Epithelial cell of esophagus (primary cell): ENCODE measurements at places on chromosomes 1 and 21.
A peak's percentile ranks its signal among the peaks of the same experiment; 100 is the strongest.

- peak; percentile 71 for DNase-seq
Measured at GRCh38 chr1:19096036-19096833, 113.8 kb downstream of the UBR4 start.

DNA sequence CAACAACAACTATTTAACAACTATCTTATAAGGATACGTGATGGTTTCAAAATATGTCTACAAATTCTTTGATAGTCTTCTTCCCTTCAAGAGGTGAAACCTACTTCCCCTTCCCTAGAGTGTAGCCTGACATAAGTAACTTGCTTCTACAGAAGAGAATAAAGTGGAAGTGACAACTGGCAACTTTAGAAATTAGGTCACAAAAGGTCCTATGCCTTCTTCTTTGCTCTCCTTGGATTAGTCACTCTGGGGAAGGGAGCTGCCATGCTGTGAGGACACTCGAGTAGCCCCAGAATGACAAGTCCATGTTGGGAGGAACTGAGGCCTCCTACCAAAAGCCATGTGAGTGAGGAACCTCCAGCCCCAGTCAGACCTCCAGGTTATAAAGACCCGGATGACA, 19.2 kb downstream of the EFCAB14 start:
- DNase-seq = no peak

- DNase-seq = no peak
Measured at GRCh38 chr21:41302976-41303375, 13.6 kb upstream of the FAM3B start.

GRCh38 chr1:97070376-97070775, 348.8 kb downstream of the PTBP2 start:
- no peak for DNase-seq

GRCh38 chr1:192477630-192478029, 97.9 kb upstream of the RGS1 start:
- peak; percentile 48 for DNase-seq

- DNase-seq = no peak
Measured at GRCh38 chr1:195597891-195598290, 1010.3 kb downstream of the KCNT2 start.

- no peak for DNase-seq
Measured at GRCh38 chr1:20370698-20371097, 80.0 kb downstream of the VWA5B1 start.

DNA sequence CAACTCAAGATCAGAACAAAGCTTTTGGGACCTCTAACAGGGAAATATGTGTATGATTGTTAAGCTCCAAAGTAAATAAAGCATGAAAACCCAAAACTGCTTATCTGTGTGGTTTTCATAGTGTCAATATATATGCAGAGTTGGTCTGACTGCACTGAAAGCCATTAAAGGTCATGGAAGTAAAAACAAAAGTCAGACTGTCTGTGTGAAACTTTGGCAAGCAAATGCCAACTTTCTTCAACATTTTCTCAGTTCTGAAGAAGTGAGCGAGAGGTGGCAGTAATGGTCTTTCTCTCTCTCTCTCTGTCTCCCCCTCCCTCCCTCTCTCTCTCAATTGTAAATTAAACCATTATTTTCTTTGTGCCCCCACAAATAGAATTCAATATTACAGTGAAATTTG, 100.1 kb upstream of the S1PR1 start:
- DNase-seq = no peak

- peak; percentile 45 for DNase-seq
Measured at GRCh38 chr1:45335855-45336324, 4.1 kb upstream of the TOE1 start.

DNA sequence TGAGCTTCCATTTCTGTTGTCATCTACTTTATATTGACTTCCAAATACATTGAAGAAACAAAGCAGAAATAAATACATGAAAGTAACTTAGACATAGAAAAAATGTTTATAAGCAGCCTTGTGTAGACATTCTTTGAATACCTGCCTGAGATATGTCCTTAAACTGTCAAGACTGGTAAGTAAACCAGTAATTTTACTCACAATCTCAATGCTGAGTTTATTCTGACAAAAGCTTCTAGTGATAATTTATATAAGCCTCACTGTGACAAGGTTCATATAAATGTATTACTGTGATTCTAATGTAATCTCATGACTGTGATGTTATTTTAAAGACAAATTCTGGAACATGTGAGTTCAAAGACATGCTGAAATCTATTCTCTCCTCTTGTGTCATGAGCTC, 516.7 kb upstream of the B3GALT2 start:
- DNase-seq = no peak

GRCh38 chr1:3868464-3869006, 11.3 kb downstream of the DFFB start:
- DNase-seq = no peak

- DNase-seq = peak; percentile 73
Measured at GRCh38 chr1:230509281-230509977, 83.3 kb upstream of the PGBD5 start.

DNA sequence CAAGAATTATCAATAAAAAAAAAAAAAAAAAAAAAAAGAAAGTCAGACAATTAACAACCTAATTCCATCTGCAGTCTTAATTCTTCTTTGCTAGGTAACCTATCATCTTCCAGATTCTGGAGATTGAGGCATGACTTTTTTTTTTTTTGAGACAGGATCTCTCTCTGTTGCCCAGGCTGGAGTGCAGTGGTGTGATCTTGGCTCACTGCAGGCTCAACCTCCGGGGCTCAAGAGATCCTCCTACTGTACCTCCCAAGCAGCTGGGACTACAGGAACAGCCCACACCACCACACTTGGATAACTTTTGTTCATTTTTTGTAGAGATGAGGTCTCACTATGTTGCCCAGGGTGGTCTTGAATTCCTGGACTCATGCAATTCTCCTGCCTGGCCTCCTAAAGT, 4.6 kb upstream of the RAD54L start:
- no peak for DNase-seq

- peak; percentile 8 for DNase-seq
Measured at GRCh38 chr1:152107031-152107983, 7.9 kb downstream of the TCHH start.

DNA sequence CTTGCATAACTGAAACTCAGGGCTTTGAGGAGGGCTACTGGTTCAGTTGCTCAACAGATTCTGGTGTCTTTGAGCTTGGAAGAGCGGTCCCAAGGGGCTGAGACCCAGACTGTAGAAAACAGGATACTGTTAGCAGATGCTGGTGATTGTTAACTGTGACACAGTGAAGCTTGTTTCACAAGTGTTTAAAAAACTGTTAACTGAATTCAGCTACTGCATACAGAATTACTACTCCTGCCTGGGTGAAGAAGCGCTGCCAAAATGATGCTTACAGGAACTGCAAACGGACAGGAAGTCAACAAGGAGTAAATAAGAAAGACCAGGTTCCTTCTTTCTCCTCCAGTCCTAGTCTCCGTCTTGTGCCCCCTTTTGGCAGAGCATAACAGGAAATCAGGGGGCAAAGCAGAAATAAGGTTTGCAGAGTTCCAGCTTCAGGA, 195.3 kb upstream of the USP25 start:
- no peak for DNase-seq

- DNase-seq = peak; percentile 97
Measured at GRCh38 chr1:86423873-86424272, at the start of gene CLCA2. Gene CLCA2, plus strand, starts transcription at chr1:86424171. Its CDS starts 77 bp downstream, at chr1:86424248.

- DNase-seq = no peak
Measured at GRCh38 chr21:34996304-34997101, 52.6 kb downstream of the RUNX1 start.
